ENCODE measurements at places on chromosomes 5 and 9.

DNA sequence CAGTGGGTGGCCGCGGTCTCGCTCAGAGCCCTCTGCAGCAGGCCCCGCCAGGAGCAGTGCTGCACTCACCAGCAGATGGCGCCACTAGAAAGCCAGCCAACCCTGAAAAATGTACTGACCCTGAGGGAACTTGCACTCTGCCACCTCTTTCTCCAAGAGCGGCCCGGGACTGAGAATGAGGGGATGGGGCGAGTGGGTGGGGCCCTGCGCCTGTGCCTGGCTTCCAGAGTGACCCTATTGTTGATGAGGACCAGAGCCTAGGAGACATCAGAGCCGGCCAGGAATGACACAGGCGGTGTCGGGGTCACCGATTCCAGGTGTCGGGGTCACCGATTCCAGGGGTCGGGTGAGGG lies 2.9 kb upstream of the IL17B start:
- DNase-seq, result peak; percentile 88
- H3K36me3 ChIP-seq, result no peaks in the 10 kb centered on the region
- H3K4me1 ChIP-seq, result peaks cover 47% of the 10 kb centered on the region
- no peak overlapping the region for H3K4me3 ChIP-seq

DNA sequence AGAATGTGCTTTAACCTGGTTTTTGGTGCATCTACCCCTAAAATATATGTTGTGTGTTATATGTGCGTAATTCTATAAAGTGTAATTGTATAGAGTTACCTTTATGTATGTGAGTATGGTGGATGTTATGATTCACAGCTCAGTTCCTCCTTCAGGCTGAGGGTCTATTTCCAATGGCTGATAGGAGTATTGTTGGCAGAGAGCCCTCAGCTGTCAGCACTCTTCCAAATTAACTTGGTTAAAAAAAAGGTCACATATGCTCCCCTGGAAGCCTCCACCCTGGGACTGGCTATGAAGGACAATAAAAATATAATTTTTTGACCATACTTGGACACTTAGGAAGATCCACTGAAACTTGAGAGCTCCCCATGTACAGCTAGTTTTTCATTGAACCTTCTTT lies 250.4 kb upstream of the CDH12 start:
- H3K27ac ChIP-seq, result no peak overlapping the region
- no peaks in the 10 kb centered on the region for H3K4me1 ChIP-seq
- no peaks in the 10 kb centered on the region for H3K27me3 ChIP-seq
- no peak for DNase-seq

DNA sequence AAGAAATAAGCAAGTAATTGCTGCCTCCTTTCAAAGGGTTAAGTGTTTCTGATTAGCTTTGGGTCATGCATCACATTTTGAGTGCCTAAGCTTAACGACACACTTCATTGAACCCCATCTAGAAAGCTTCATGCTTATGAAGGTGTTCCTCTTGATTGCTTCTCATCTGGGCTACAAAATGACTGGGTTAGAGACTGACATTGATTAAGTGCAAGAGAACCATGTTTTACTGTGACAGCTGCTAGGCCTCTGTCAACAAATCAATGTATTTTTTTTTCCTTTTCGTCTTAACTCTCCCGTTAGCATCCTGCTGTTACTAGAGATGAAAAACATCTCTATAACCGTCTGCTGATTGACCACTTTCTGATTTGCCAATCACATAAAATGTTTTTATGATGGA lies 725.0 kb downstream of the TLE1 start:
- H3K36me3 ChIP-seq, result no peaks in the 10 kb centered on the region
- H3K4me1 ChIP-seq, result no peaks in the 10 kb centered on the region
- H3K27me3 ChIP-seq, result no peaks in the 10 kb centered on the region
- H3K4me3 ChIP-seq, result no peak overlapping the region
- H3K27ac ChIP-seq, result no peak overlapping the region

DNA sequence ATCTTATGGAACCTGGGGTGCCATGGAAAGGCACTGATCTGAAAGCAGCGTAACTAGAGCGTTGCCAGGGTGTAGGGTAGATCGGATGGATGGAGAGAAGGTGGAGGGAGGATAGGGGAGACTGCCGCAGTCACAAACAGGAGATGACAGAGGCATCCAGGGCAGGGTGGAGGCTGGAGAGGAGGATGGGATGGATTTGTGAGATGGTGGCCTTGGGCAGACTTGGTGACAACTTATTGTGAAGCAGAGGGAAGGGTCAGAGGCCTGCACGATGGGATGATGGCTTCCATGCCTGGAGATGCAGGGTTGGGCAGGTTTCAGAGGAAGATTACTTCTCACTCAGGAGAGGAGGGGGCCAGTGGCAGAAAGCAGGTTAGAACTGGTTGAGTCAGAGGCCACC lies 2.4 kb downstream of the GLIPR2 start:
- H3K4me1 ChIP-seq, result peaks cover 13% of the 10 kb centered on the region
- H3K4me3 ChIP-seq, result no peak overlapping the region
- no peaks in the 10 kb centered on the region for H3K36me3 ChIP-seq
- no peak for DNase-seq

GRCh38 chr9:95023217-95024003 lies 294.1 kb downstream of the FANCC start:
- peaks cover 99% of the 10 kb centered on the region for H3K4me1 ChIP-seq
- H3K27me3 ChIP-seq, result no peaks in the 10 kb centered on the region
- peak overlapping the region; percentile 20 for H3K4me3 ChIP-seq
- peak overlapping the region; percentile 14 for H3K27ac ChIP-seq

DNA sequence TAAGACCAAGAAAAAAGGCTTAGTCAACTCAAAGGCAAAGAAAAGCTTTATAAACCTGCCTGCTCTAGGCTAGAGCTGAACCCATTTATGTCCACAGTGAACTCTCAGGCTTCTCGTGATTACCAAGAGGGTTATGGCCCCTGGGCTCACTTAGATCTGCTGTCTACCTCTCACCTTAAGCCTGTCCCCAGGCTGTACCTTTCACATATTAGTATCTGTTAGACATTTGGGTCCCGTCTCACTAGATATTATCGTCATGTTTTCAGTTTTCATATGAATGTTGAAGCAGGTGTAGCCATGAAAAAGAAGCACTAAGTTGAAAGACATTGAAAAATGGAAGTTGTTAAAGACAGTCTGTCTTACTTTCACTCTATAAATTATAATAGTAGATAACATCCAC lies 75.2 kb upstream of the COX7C start:
- DNase-seq, result no peak
- H3K27me3 ChIP-seq, result no peaks in the 10 kb centered on the region
- H3K4me3 ChIP-seq, result no peak overlapping the region
- no peaks in the 10 kb centered on the region for H3K4me1 ChIP-seq
- no peaks in the 10 kb centered on the region for H3K36me3 ChIP-seq
- H3K27ac ChIP-seq, result no peak overlapping the region

DNA sequence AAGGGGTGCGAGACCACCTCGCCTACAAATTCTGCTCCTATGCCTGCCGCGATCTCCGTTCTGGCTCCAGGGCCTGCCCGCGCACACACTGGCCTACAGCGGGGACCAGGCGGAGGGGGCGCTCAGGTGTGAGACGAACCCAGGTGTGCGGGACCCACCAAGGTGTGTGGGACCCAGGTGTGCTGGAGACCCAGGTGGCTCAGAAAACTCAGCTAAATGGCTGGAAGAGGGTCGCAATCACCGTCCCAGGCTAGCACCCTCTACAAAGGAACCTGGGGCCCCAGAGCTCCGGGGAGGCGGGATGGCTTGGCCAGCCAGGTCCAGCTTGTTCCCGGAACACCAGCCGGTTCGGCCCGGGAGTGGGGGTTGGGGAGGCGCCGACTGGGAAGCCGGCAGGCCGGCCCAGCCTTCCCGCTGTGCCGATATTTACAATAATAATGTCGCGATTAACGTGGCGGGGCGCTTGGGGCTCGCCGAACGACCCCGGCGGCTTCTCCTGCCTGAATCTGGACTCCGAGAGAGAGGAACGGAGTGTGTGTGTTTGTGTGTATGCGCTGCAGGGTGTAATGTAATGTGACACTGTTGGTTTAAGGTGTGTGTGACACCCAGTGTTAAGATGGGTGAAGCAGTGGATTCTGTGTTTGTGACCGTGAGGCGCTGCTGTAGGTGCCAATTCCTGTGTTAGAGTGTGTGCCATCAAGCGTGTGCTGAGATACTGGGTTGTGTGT lies 1.4 kb downstream of the PCDH1 start:
- H3K4me3 ChIP-seq, result peak overlapping the region; percentile 85
- H3K27ac ChIP-seq, result peak overlapping the region; percentile 96
- H3K36me3 ChIP-seq, result no peaks in the 10 kb centered on the region
- DNase-seq, result no peak
- peaks cover 5% of the 10 kb centered on the region for H3K4me1 ChIP-seq

DNA sequence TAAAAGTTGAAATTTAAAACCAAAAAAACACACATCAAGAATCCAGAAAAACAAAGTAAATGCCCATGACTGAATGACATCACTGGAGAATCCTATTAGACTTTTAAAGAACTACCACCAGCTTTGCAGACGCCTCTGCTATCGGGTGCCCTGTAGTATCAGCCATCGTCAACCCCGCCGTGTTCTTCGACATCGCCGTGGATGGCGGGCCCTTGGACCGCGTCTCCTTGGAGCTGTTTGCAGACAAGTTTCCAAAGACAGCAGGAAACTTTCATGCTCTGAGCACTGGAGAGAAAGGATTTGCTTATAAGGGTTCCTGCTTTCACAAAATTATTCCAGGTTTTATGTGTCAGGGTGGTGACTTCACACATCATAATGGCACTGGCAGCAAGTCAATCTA lies 201.9 kb downstream of the DMAC1 start:
- H3K27me3 ChIP-seq, result no peaks in the 10 kb centered on the region
- DNase-seq, result no peak
- H3K27ac ChIP-seq, result no peak overlapping the region
- H3K36me3 ChIP-seq, result no peaks in the 10 kb centered on the region
- no peaks in the 10 kb centered on the region for H3K4me1 ChIP-seq

DNA sequence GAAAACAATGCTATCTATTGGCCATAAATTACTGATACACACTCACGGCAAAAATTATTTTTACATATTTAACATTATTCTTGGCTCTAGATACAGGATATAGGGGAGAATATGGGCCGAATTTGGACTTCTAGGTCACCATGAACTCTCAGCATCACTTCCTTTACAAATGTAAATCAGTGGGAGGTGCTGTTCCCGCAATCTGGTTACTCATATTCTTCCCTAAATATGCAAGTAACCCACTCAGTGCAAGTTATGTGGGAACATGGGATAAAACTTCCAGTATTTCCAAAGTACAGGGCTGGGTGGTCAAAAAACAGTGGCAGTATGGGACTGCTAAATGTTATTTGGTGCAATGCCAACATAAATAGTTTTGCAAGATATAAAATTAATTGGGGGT lies 145.6 kb downstream of the PPP2R2B start:
- no peak overlapping the region for H3K27ac ChIP-seq
- no peaks in the 10 kb centered on the region for H3K4me1 ChIP-seq
- no peak overlapping the region for H3K4me3 ChIP-seq
- no peaks in the 10 kb centered on the region for H3K27me3 ChIP-seq
- no peaks in the 10 kb centered on the region for H3K36me3 ChIP-seq

GRCh38 chr9:108724652-108725051 lies 131.1 kb downstream of the ACTL7B start:
- no peaks in the 10 kb centered on the region for H3K27me3 ChIP-seq
- no peak overlapping the region for H3K4me3 ChIP-seq
- H3K4me1 ChIP-seq, result no peaks in the 10 kb centered on the region
- DNase-seq, result no peak

DNA sequence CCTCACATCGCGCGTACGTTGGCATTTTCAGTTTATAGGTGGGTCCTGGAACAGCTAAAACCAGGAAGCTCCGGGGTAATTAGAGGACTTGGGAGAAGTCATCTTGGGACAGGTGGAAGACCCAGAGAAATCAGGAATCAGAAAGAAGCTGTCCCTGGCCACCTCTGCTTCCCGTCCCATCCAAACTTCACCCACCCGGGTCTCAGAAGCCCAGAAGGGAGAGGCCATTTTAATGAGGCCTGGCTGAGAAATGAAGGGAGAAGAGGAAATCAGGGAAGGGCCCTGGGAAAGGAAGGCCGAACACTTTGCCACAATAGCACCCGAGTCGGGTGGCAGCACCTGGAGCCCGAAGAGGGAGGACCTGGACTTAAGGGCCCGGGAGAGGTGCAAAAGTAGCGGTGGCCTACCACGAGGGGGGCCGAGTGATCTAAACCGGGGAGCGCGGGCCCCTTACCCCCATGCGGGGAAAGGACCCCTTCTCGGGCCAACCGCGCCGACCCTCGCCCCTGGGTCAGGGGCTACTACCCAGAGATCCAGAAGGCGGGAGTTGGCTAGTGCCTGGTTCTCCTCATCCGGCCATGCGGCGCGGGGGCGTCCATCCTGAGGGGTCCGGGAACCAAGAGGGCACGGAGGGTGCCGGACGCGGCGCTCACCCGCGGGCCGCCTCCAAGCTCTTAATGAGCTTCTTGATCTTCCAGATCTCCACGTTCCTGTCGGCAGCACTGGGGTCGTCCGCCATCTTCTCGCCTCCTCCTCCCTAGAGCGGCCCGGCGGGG lies 668 bp downstream of the ETF1 start:
- no peak for DNase-seq
- no peaks in the 10 kb centered on the region for H3K27me3 ChIP-seq
- peak overlapping the region; percentile 94 for H3K4me3 ChIP-seq
- peak overlapping the region; percentile 99 for H3K27ac ChIP-seq
- H3K36me3 ChIP-seq, result no peaks in the 10 kb centered on the region
- peaks cover 79% of the 10 kb centered on the region for H3K4me1 ChIP-seq

GRCh38 chr9:69981686-69982445 lies 61.8 kb upstream of the MAMDC2 start:
- no peaks in the 10 kb centered on the region for H3K4me1 ChIP-seq
- no peak for DNase-seq

DNA sequence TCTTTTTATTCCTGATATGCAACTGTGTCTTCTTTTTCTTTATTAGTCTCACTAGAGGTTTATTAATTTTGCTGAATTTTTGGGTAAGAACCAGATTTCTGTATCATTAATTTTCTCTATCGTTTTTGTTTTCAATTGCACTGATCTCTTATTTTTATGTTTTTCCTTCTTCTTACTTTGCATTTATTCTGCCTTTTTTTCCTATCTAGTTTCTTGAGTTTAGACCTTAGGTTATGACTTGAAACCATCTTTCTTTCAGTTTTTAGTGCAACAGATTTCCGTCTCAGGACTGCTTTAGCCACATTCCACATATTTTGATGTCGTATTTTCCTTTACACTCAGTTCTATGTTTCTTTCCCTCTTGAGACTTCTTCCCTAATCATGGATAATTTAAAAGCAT lies 56.6 kb downstream of the IARS1 start:
- H3K4me3 ChIP-seq, result no peak overlapping the region
- peaks cover 28% of the 10 kb centered on the region for H3K36me3 ChIP-seq
- H3K27ac ChIP-seq, result no peak overlapping the region
- no peaks in the 10 kb centered on the region for H3K27me3 ChIP-seq
- no peaks in the 10 kb centered on the region for H3K4me1 ChIP-seq

GRCh38 chr5:33338336-33339110 lies 102.2 kb upstream of the TARS1 start:
- H3K36me3 ChIP-seq, result no peaks in the 10 kb centered on the region
- H3K27me3 ChIP-seq, result no peaks in the 10 kb centered on the region
- no peak for DNase-seq

GRCh38 chr9:87556039-87556438 lies 58.4 kb downstream of the DAPK1 start:
- DNase-seq, result no peak
- no peaks in the 10 kb centered on the region for H3K27me3 ChIP-seq
- H3K4me1 ChIP-seq, result peaks cover 23% of the 10 kb centered on the region
- no peaks in the 10 kb centered on the region for H3K36me3 ChIP-seq
- no peak overlapping the region for H3K27ac ChIP-seq
- no peak overlapping the region for H3K4me3 ChIP-seq

Measured in heart right ventricle (tissue), 16 donors.